LoVo (cell line): ENCODE measurements at places on chromosomes 6 and 20.

- DNase-seq, result no peak
Measured at GRCh38 chr20:43386878-43387277, 70.8 kb upstream of the SRSF6 start.

DNA sequence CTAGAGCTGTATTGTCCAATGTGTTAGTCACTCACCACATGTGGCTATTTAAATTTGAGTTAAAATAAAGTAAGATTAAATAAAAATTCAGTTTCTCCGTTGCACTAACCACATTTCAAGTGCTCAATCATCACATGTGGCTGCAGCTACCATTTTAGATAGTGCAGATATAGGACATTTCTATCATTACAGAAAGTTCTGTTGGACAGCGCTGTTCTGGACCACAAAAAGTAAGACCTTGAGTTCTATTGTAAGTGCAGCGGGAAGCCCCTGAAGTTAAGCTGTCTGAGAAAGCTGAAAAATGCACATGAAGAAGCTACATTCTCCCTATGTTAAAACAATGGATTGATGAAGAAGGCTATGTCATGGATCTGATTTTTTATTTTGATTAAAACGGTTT, 1.1 kb downstream of the ORC3 start:
- DNase-seq, result no peak

GRCh38 chr6:43824703-43825064, 54.7 kb downstream of the VEGFA start:
- DNase-seq, result no peak

- no peak for DNase-seq
Measured at GRCh38 chr6:27263886-27264285, 16.4 kb downstream of the PRSS16 start.

DNA sequence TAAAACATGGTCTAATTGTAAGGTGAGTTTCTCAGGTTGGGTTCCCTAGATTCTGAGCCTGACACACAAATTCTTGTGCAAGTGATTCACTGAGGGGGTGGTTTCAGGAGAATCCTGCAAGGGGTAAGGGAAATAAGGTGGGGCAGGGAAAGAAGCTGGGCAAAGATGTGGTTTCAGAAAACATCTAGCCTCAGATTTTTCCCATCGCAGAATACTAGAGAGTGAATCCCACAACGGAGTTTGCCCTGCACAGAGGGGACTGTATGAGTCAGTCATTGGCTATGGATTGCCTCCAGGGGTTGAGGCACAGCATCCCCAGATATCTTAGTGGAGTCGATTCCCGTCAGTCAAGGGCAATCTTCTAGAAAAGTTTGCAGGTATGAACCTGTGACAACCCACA, 65.2 kb downstream of the PRL start:
- DNase-seq, result no peak

GRCh38 chr6:116629563-116629981, 13.3 kb downstream of the RSPH4A start:
- DNase-seq, result no peak

- no peak for DNase-seq
Measured at GRCh38 chr6:155024391-155025027, 29.4 kb downstream of the TIAM2 start.

DNA sequence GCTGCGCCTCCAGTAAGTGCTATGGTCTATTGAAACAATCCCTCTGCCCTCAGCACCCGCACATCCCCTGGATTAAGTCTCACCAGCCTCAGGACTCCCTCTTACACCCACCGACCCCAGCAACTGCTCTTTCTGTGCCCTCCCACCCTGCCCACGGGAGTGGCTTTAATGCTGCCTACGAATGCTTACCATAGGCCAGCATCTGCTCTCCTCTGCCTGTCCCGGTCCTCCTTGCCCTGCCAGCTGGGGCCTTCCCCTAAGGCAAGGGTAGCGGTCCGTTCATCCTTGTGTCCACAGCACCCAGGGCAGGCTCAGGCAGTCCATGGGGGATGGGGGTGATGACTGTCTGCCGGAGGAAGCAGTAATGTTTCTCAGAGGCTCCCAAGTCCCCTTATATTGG, 4.1 kb downstream of the EBF4 start:
- DNase-seq, result no peak

DNA sequence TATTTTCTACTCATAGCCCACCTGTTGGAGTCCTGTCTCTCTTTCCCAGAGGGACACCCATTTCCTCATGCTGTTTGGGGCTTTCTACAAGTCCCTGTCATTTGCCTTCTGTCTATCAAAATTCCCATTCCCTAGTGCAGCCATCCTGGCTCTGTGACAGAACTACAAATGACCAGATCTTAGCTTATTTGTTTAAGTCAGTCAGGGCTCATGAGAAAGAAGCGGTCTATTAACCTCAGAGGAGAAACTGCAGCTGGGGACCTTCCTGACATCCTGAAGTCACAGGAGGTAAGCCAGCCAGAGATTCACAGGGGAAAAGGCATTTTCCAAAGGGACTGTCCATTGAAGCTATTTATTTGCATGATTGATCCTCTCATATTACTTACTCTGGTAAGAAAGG, 1.7 kb upstream of the COL9A1 start:
- DNase-seq, result no peak
